ENCODE measurements at places on chromosomes 16 and 17. TPM values are rescaled to one million over a fixed set of nuclear protein-coding genes. Genes with fewer than 3 reads are reported as not detected.

DNA sequence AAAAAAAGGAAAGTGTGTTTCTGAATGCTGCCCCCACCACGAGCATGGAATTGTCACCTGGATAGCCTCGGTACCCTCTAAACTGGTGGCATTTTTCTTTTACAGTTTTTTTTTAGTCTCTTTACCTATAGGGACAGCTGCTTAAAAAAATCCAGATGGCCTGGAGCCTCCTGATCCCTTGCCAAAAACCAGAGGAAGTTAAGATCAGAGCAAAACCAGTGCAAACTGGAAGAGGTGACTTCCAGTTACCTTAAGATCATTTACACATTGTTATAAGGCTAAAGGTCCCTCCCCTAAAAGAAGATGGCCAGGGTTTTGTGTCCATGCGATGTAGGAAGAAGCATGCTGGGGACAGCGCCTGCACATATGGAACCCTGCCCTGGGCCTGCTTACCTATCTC lies 3.5 kb downstream of the MEFV start:
- DNase-seq: no peak

Gene APPBP2
- total RNA-seq: 32.4 TPM

DNA sequence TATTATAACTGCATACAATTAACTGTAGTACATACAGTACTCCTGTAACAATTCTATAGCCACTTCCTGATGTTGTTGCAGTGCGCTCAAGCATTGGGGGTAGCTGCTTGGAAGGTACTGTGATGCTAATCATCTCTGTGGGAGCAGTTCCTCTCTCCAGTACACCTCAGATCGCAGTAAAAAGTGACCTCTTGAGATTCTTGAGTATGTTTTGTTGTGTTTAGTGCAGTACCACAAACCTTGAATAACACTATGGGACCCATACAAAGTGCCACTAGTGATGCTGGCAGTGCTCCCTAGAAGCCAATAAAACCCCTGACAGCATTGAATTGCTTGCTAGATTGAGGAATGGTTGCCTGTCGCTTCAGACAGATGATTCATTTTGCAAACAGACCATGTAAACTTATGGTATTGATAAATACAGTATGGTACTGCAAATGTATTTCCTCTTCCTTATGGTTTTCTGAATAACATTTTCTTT lies 193.0 kb downstream of the SPECC1 start:
- no peak for DNase-seq

DNA sequence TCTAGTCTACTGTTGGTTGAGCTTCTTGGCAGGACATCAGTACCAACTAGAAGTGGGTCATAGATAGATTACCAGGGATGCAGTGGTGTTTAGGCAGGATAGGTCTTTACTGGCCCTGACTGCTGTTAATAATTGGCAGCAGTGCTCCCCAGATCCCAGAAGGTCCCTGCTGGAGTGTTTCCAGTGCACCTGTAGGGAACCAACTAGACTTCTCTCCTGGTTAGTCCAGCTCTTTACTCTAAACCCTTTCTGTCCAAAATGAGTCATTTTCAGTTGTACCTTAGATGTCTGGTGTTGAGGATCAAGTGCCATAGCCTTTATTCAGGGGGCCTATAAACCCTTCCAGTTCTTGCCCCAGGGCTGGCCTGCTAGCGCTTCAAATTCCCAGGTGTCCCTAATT lies 8.7 kb downstream of the POLR2C start:
- DNase-seq: no peak

DNA sequence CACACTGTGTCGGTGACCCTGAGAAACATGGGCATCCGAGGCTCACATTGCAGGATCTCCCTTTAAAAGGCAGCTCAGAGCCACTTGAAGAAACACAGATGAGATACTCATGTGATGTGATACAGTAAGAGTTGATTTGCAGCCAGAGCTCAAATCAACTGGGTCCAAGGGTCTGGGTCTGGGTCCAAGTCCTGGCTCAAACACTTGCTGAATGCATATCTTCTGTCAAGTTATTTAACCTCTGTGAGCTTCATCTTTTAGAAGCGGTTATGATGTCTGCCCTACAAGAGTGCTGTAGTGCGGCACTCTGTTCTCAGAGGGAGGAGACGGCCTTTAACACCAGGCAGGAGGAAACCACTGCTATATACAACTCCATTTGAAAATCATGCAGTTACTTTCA lies 6.4 kb downstream of the KRT38 start:
- no peak for DNase-seq

GRCh38 chr16:74297145-74297665 lies 591 bp downstream of the PSMD7 start:
- peak; percentile 38 for DNase-seq

DNA sequence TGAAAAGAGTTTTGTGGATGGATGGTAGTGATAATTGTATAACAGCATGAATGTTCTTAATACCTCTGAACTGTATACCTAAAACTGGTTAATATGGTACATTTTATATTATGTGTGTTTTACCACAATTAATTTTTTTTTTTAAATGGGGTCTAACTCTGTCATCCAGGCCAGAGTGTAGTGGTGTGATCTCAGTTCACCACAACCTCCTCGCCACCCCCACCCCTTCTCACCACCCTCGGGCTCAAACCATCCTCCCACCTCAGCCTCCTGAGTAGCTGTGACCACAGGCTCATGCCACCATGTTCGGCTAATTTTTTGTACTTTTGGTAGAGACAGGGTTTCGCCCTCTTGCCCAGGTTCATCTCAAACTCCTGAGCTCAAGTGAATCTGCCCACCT lies 123.2 kb downstream of the CDRT15L2 start:
- no peak for DNase-seq

GRCh38 chr16:2753733-2754020 lies 1.2 kb downstream of the SRRM2 start:
- DNase-seq: no peak

GRCh38 chr17:37750292-37750691 lies 5.4 kb upstream of the HNF1B start:
- no peak for DNase-seq

DNA sequence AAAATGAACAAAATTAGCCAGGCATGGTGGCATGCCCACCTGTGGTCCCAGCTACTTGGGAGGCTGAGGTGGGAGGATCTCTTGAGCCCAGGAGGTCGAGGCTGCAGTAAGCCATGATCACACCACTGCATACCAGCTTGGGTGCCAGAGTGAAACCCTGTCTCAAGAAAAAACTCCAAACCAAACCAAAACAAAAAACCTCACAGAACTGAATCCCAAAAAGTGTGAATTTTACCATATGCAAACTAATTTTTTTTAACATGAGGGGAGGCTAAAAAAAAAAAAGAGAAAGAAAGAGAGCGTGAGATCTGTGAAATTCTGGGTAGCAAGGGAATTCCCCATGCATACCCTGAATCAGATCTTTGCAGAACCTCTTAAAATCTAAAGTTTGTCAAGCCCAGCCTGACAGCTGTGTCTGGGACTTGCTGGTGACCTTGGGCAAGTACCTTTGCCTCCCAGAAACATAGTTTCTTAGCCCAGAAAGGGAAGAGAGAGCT lies 17.1 kb upstream of the CDH1 start:
- no peak for DNase-seq

GRCh38 chr16:10966129-10966528 lies 21.8 kb downstream of the CLEC16A start:
- DNase-seq: no peak

DNA sequence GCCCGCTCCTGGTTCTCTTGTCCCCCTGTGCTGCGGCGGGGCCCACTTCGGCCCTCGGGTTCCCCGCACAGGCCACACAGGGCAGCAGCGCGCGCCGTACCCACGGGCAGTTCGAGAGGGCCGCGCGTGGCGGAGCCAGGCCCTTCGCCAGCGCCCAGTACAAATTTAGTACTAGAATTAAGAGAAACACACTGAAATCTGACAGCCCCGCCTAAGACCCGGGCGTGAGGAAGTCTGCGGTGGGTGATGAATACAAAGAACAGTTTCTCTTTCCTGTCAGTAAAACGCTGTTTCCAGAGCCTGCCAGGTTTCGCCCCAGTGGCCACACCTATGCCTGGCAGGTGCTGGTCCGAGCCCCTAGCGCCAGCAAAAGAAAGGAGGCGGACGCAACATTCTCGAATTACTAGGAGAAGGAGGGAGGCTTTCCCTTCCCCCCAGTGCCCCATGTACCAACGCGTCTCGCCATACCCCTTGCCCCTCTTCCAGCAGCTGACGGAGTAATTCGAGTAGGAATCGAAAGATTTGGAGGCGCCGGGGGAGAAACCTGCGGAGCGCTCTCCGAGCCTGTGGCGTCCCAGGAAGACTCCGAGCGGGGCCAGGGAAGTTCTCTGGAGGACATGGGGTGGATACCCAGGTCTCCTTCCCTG lies 591 bp upstream of the SLFN5 start:
- DNase-seq: peak; percentile 44

DNA sequence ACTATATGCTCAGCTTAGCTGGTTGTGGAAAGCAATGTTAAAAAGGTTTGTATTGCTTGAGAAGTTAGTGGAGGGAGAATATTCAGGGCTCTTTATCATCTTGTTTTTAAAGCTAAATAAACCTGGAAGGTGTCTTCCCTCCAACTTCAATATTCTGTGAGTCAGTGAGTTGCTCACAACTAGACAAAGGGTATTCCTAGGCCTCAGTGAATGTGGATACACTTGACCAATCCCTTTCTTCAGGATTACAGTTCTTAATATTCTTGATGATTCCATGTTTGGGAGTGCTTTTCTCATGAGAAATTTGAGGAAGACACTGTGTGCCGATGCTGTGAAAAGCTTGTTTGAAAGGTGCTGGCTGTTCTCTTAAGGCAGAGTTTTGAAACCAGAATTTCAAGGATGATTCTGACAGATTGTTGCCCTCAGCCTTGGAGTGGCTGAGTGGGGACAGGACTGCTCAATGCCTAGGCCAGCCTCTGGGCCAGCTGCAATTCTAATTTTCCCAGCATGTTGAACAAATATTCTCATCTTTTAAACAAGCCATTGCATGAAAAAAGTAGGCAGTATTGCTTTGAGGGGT lies 30.1 kb downstream of the MAP2K4 start:
- DNase-seq: no peak

DNA sequence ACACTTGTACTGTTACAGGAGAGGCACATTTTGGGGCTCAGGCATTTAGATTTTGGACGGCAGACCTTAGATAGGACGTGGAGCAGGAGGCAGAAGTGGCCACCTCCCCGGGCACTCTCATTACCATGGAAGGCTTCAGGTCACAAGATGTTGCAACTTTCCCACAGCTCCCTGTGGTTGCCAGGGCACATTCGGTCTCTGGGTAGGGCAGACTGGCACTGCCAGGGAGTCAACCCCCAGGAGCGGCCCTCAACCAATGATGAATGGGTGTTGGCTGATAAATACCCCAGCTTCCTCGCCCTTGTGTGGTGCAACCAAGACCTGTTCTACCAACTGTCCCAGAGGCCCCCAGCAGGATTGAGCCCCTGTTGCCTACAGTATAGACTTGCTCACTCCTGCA lies 11.2 kb downstream of the NAGPA start:
- no peak for DNase-seq

DNA sequence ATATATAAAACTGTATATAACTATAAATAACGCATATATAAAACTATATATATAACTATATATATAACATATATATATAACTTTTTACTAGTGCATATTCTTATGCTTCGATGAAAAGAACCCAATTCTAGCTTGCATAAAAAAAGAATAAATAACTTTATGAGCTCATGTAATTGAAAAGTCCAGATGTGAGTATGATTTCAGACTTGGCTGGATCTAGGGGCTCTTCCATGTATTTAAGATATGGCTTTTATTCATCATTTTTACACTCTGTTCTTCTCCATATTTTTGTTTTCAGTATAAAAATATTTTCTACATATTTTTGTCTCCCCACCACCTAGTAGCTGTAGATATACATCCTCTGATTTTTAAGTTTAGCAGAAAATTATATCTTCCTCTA lies 417.5 kb downstream of the CDH11 start:
- DNase-seq: no peak

Gene HS3ST4
- not detected for total RNA-seq

GRCh38 chr16:17474037-17474436 lies 3.3 kb upstream of the XYLT1 start:
- DNase-seq: no peak

DNA sequence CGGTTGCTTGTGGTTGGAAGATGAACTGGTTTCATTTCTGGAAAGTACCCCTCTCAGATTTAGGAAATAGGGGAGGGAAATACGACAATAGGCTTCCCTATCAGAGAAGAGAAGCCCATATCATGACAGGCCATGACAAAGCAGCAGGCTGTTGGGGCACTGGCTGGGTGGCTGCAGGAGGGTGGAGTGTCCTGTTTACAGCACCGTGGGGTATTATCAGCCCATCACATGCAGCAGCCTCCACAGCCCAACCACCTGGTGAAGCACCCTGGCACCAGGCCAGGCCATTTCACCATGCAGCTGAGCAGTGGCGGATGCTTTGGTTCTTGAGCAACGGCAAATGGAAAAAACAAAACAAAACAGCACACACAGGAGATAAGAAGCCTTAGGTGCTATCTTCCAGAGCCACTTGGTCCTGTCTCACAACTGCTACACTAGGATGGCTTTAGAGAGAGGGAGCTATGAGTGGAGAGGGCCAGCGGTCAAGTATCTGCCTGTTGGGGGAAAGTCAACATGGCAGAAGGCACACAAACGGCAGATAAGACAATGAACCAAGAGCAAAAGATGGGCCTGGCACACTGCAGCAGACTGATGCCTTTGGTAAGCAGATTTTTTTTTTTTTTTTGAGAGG lies 24.2 kb downstream of the FAM117A start:
- DNase-seq: peak; percentile 71

DNA sequence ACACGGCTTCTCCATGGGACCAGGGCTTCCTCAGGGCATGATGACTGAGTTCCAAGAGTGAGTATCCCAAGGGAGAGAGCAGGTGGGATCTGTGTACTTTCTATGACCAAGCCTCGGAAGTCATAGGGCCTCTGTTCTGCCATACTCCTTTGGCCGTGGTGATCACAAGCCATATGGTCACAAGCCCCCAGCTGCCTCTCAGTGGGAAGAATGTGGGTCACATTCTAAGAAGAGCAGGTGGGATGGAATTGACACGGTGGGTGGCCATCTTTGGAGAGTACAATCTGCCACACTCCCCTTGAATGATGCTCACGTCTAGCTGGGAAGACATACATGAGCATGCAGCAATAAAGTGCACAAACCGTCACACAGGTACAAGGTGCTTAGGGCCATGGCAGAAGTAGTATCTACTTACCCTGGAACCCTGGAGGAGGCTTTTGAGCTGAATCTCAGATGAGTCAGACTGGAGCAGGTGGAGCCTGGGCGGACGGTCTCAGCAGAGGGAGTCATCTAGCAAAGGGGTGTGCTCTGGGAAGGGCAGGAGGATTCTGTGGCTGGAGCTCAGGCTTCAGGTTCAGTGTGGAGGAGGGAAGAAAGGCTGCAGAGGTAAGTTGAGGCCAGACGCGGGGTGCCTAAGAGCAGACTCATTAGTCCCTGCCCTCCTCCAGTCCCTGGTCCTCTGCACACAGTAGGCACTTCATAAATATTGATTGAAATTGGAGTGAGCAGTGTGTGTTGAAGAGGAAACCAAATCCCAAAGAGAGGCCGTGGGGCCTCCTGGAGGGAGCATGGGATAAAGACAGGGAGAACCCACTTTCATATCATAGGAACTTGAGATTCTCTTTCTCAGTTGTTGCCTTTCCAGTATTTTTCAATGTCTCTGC lies 26.6 kb downstream of the GOSR2 start:
- no peak for DNase-seq

All from omental fat pad (tissue), 4 donors.